Thyroid gland (tissue), 4 donors: ENCODE measurements at places on chromosomes 6 and 20. TPM values are rescaled to one million over a fixed set of nuclear protein-coding genes. Genes with fewer than 3 reads are reported as not detected.

FBXO9 gene
- total RNA-seq: 62.1 TPM

NELFCD gene
- 96.6 TPM for total RNA-seq

PEX7 gene
- 16.4 TPM for total RNA-seq

FOXC1 gene
- total RNA-seq: 7.1 TPM

MUC22 gene
- not detected for total RNA-seq

TBC1D32 gene
- 22.7 TPM for total RNA-seq

MAPK13 gene
- total RNA-seq: 47.4 TPM

GSTA2 gene
- total RNA-seq: not detected

HLA-DRA gene
- total RNA-seq: 53.0 TPM

MPC1 gene
- 69.1 TPM for total RNA-seq

MROH8 gene
- 2.3 TPM for total RNA-seq

SYNDIG1 gene
- total RNA-seq: 8.3 TPM

KHDRBS2 gene
- 19.2 TPM for total RNA-seq

TMEM217 gene
- 1.0 TPM for total RNA-seq

SRSF12 gene
- total RNA-seq: 3.3 TPM

POPDC3 gene
- not detected for total RNA-seq

C20orf141 gene
- not detected for total RNA-seq

STMND1 gene
- total RNA-seq: not detected

SCRT2 gene
- total RNA-seq: not detected

FRS3 gene
- total RNA-seq: 5.4 TPM

PEX3 gene
- 26.6 TPM for total RNA-seq

TCFL5 gene
- total RNA-seq: 15.3 TPM

TBPL1 gene
- 12.1 TPM for total RNA-seq

MMUT gene
- 26.0 TPM for total RNA-seq

C2 gene
- 2.5 TPM for total RNA-seq

PDYN gene
- total RNA-seq: not detected

HMGCLL1 gene
- total RNA-seq: 1.0 TPM

HS3ST5 gene
- not detected for total RNA-seq

CDSN gene
- total RNA-seq: not detected

CAP2 gene
- total RNA-seq: 3.2 TPM

LGSN gene
- total RNA-seq: not detected

RFX6 gene
- total RNA-seq: not detected

SLC35A1 gene
- 23.2 TPM for total RNA-seq

GPANK1 gene
- total RNA-seq: 15.7 TPM

CALHM5 gene
- total RNA-seq: 1.3 TPM

KCTD20 gene
- 32.4 TPM for total RNA-seq

CYP39A1 gene
- total RNA-seq: 6.3 TPM

GHRH gene
- total RNA-seq: not detected

EMILIN3 gene
- 0.27 TPM for total RNA-seq

TNNC2 gene
- total RNA-seq: not detected

XRN2 gene
- 82.0 TPM for total RNA-seq

PTCHD4 gene
- 4.0 TPM for total RNA-seq

SLC32A1 gene
- not detected for total RNA-seq

EYS gene
- not detected for total RNA-seq

ZC2HC1B gene
- total RNA-seq: not detected

KCNG1 gene
- not detected for total RNA-seq

PLEKHG1 gene
- 48.4 TPM for total RNA-seq
